ENCODE measurements at places on chromosomes 5 and 9.

DNA sequence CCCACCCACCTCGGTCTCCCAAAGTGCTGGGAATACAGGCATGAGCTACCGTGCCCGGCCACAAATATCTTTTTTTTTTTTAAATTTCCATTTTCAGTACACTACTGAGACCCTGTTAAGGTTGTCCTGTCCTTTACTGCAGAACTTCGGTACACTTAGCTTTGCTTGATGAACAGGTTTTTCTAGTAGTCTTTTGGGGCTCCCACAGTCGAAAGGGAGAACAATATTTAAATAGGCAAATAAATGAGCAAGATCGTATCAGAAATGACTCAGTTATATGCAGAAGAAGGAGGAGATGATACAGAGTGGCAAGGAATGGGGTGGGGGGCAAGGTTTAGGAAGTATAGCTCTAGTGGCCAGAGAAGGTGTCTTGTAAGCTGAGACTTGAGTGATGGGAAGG lies 52.7 kb downstream of the MSX2 start:
- DNase-seq, result no peak

- DNase-seq, result no peak
Measured at GRCh38 chr5:44538797-44539601, 149.8 kb upstream of the FGF10 start.

DNA sequence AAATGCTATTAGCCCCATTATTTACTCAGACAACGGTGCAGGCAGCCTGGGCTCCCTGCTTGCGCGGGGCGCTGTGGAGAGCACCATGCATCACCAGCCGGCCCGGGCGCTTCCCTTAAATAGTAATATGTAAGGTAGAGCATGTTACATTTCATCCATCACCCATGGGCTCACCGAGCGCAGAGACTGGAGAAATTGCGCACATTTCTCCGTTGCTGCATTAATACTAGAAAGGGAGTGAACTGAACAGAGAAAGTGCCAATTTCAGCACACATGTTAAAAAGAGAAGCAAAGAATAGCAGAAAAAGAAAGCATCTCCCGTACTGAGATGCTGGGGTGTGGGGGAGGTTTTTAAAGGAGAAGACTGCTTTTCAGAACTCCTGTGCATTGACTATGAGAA lies 400.3 kb downstream of the ZSWIM6 start:
- DNase-seq, result no peak

DNA sequence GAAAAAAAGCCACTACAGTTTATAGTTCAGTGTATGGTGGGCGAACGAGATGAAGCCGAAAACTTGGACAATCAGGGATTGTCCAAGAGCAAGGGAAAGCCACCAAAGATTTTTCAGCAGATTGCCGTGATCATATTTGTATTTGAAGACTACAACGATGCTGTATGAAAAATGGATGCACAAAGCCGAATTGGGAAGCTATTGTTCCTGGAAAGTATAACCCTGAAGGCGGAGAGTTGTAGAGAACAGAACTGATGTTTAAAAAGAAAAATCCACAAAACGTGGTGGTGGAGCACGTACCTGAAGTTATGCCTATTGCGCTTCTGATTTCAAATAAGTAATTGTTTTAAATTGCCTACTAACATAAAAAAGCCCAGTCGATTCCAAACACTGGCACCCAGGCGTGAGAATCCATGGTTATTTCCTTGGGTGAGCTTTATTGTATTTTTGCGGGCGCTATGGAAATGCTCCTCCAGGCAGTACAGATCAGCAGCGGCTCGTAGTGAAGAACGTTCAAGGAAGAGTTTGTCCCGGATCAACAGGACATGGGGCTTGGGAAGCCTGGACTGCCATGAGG lies 772 bp upstream of the TARS1 start:
- no peak for DNase-seq

DNA sequence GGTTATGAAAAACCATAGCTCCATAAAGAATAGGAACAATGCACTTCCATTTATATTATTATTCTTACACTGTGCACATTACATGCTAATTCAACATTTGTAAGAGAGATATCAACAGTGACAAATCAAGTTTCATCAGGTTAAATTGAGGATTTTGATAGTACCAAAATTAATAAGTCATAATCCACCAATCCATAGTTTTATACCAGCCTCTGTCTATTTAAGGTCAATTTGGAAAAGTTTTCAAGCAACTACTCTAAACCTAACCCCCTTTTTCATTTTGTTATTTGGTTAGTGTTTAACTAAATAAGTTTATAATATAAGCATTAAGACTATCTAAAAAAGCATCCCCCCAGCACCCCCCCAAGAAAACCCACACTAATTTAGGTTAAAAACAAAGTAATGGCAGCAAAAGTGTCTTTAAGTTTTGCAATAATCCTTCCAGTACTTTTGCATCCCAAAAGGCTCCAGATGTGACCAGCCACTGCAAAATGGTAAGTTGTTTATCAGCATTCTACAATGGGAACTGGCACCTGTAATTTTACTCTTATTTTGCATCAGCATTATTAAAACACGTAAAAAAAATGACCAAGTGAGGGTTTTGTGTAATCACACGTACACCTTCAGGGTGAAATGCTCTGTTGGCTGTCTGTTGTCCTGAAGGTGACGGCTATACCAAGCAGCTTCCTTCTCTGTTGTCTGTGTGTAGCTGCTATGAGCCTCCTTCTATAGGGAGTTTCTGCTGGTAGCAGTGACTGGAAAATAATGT lies 36.8 kb upstream of the SSBP2 start:
- DNase-seq, result no peak

- DNase-seq, result no peak
Measured at GRCh38 chr5:98796197-98796972, 22.9 kb downstream of the RGMB start.

GRCh38 chr9:6113312-6113711 lies 97.9 kb upstream of the RANBP6 start:
- no peak for DNase-seq

DNA sequence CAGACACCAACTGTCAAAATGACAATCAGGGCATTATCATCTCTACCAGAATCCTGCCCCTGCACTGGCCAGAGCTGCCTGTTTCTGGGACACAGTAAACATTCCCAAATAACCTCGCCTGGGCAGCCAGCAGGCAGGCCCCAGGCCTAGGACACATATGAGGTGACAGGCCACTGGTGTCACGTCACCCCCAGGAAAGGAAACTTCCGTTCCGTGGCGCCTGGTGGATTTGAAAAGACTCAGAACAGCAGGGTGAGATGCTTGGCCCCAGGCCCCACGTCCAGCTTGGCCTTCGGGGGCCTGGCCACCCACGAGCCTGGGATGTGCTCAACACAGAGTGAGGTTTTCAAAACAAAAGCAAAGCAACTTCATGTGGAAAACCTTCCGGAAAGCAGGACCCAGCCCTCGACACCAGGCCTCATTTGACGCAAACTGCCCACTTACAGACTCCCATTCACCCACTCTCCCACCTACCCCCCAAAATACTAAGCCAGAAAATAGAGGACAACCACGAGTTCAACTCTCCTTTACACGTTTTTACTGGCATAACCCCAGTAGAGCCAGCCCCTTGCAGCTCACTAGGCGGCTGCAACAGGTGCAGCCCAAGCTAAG lies 1.2 kb downstream of the SEMA4D start:
- DNase-seq, result no peak

- no peak for DNase-seq
Measured at GRCh38 chr5:159359408-159359807, 29.1 kb upstream of the IL12B start.

- no peak for DNase-seq
Measured at GRCh38 chr5:65802080-65802479, 80.1 kb downstream of the NLN start.

GRCh38 chr5:175659546-175660253 lies 1.8 kb downstream of the HRH2 start:
- no peak for DNase-seq

- DNase-seq, result no peak
Measured at GRCh38 chr9:250039-250438, 35.4 kb downstream of the DOCK8 start.

DNA sequence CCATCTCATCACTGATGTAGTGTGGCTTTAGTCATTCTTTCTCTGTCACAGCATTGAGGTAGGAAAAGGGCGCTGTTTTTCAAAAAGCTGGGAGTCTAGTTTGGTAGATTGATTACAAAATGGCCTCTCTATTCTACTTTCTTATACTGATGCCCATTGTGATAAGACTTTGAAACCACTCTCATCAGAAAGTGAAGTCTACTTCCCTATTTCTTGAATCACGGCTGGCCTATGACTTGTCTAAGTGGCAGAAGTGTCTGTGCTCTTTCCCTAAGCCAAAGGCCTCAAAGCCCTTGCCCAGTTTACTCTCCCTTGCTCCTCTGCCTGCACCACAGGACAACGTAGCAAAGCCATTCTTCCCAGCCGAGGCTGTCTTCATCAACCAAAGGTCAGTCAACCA lies 83.0 kb upstream of the IL33 start:
- DNase-seq, result no peak

DNA sequence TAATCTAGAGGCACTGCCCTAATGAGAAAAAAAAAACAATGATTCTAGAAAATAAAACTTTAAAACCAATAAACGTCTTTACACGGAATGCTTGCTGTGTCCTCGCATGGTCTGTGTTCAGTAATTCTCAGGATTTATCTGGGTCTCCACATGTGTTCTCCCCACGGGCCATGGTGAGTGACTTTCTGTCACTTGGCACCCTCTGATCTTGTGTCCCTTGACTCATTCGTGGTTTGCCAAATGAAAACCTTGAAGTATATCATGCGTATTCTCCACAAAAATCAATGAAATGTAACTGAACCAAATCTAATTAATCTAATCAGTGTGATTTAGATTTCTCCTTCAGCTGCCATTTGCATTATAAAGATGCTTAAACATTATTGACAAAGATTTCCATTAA lies 48.0 kb downstream of the UBE2QL1 start:
- no peak for DNase-seq

DNA sequence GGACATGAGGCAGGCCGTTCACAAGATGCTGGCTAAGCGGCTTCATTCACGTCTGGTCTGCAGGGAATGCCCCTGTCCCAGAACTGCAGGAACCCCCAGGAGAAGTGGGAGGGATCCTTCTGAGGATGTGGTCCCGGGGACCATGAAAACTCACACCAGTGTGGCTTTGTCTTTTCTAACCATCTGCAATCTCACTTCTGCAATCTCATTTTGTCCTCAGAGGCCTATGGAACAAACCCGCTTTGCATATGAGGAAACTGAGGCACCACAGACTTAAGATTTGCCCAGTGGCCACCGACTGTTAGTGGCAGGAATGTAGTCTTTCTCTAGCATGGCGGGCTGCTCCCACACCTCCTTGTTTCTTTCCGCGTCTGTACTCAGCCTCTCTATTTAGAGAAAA lies 6.9 kb downstream of the CXCL14 start:
- DNase-seq, result no peak

DNA sequence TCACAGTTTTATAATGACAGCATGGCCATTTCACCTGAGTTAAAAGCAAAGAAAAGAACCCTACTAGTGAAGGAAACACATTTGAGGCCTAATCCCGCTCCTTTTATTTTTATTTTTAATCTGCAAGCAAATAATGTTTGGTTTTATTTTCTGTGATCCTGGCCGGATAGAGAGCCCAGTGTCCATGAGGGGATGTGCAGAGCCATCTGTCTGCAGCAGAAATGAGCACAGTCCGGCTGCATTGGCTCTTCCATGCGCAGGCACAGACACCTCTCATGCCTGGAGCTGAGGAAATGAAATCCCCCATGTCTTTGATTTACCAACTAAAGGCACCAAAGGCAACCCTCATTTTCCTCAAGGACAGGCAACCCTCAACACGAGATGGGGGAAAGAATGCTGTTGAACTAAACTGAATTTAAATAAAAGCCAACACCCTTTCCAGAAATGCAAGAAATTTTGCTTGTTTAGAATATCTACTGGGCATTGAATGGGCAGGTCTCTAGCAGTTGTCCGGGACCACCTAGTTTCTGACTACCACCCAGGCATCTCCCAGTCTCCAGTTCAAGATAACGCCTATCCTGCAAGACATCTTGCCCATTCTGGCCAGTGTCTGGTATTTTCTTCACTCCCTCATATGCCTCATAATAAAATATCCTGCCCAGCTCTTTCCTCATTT lies 47.9 kb upstream of the SEMA6A start:
- DNase-seq, result no peak

- no peak for DNase-seq
Measured at GRCh38 chr5:78738693-78739300, 90.2 kb upstream of the LHFPL2 start.

- DNase-seq, result no peak
Measured at GRCh38 chr5:5332287-5332686, 90.2 kb upstream of the ICE1 start.

DNA sequence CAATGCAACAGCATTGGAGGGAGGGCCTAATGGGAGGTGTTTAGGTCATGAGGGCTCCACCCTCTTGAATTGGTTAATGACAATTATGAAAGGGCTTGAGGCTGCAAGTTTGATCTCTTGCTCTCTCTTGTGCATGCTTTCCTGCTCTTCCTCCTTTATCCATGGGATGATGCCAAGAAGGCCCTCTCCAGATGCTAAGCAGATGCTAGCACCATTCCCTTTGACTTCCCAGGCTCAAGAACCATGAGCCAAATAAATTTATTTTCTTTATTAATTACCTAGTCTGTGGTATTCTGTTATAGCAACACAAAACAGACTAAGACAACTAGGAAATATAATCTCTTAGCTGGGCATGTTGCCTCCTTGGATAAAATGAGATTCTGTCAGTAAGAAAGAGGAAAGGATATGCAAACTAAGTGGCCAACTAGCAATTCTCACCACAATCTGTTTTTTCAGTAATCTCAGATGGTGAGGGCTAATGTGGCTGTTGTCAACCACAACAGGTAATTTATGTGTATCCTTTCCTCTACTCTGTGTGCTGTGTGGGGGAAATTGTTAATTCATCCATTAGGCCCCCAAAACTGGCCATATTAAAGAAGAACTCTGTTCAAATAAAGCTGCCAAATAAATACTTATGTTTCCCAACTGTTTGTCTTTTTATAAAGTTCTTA lies 269.1 kb upstream of the CD180 start:
- DNase-seq, result no peak

GRCh38 chr5:180306796-180307195 lies 14.9 kb upstream of the MAPK9 start:
- DNase-seq, result no peak
